Activated CD4-positive, alpha-beta T cell treated with anti-CD3 and anti-CD28 coated beads, Interleukin-2, amount 50 U/mL, for 16 hours (primary cell): ENCODE measurements at places on chromosomes 3 and 15.
A peak's percentile ranks its signal among the peaks of the same experiment; 100 is the strongest.

GRCh38 chr3:167306319-167306718 lies 73.8 kb downstream of the ZBBX start:
- DNase-seq: no peak

DNA sequence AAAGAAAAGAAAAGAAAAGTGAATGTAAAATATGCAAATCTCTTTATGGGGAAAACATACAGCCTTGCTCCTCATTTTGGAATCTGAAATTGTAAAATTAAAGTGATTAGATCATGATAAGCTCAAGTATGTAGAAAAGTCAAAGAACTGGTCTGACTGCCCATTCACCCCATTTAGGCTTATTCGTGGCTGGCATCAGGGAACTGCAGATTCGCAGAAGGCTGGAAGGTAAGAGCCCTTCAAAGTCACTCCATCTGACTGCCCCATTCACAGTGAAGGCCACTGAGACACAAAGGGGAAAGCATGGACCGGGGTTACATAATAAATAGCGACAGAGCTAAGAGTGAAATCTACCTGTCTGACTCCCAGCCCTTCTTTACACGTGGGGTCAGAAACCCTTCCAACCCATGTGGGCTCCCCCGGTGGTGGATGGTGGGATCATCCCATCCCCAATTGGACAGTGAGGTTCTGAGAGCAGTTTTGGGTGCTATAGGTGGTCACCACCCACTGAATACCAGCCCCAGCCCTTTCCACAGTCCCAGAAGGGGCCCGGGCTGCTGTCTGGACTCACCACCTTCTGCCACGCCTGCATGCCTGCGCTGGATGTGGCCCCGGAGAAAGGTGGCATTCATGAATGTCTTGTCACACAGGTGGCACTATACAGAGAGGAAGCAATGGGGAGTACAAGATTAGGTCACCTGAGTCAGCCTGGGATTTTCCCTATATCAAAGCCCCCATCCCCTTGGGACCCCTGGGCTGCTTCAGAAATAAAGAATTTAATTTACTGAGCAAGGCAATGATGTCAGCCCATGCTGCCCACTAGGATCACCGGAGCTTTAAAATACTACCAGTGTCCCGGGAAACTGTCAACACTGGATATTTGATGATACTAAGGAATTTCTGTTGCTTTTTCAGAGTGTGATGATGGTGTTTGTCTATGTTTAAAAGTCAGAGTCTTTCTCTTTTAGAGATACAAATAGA lies 17.9 kb downstream of the DZIP1L start:
- DNase-seq: no peak

- no peak for DNase-seq
Observed at GRCh38 chr3:36784138-36784635, 19.8 kb upstream of the DCLK3 start.

DNA sequence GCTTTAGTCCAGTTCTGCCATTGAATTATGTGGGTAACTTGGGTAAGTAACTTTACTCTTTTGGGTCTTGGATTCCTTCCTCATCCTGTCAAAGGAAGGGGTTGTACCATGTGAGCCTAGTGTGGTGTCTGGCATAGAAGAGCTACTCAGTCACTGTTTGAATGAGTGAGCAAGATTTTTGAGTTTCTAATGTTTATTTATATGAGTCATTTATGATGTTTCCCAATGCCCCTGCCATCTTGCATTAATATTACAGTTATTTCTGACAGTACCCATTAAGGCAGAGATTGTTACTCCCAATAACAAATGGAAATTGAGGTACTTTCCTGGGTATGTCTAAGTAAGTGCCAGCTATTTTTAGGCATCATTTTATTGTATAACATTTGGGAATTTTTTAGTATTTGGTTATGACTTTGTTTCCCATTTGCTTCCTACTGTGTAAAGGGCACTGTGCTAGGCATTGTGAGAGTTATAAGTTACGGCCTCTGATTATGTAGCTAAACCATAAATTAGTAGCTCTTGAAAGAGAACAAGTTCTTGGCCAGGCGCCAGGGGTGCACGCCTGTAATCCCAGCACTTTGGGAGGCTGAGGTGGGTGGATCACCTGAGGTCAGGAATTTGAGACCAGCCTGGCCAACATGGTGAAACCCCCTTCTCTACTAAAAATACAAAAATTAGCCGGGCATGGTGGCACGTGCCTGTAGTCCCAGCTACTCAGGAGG lies 23.5 kb downstream of the NR1D2 start:
- no peak for DNase-seq

- DNase-seq: no peak
Observed at GRCh38 chr15:71397377-71397776, 282.1 kb downstream of the THSD4 start.

- DNase-seq: peak; percentile 3
Observed at GRCh38 chr3:119149484-119149883, 3.5 kb downstream of the TEX55 start.

- DNase-seq: no peak
Observed at GRCh38 chr3:117059956-117060270, 350.3 kb downstream of the TUSC7 start.

DNA sequence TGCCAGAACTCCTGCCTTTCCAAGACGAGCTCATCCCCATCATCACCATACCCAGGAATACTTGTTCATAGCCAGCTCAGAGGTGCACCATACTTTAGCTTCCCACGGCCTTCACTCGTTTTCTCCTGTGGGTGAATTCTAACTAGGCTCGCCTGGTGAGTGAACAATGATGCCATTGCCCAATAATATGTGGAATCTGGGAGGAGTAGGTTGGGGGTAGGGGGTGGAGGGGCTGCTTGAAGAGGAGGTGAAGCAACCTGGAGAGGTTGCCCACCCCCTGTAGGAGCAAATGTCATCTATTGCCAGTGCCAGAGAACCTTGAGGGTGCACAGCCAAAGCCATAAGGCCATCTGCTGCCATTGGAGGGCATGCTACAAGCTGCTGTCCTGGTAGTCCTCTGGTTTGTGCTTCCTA lies 592 bp upstream of the ZNF445 start:
- DNase-seq: no peak

DNA sequence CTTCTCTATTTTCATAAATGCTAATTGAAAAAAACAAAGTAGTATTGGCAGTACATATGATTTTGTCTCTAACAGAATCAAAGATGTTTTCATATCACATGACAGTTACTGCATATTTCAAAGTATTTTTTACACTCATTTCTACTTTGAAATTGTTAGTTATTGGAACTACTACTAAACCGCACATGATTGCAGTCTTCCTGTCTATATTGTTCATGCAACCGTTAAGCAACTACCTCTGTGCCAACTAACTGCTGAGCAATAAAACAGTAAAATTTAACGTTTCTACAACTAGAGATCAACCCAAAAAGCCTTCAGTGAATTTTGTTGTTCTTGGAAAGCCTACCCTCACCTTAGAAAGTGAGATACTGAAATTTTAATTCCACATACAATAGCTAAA lies 64.2 kb downstream of the DMXL2 start:
- no peak for DNase-seq

DNA sequence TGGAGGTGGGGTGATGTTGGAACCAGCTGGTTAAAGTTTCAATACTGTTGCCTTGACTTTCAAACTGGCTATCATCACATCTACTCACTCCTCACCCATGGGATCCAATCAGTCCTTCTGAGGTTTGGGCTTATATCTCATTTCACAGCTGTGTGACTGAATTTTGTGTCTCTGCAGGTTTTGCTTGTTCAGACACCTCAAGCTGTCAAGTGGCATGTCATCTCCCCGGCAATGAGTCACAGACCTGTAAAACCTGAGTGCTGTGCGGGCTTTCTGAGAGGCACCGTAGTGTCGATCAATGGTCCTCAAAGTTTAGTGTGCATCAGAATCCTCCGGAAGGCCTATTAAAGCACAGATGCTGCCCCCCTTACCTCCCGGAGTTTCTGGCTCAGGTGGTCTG lies 86.4 kb upstream of the RORA start:
- no peak for DNase-seq
